ENCODE measurements at places on chromosomes 4 and X.

- no peak for DNase-seq
Observed at GRCh38 chrX:32185160-32185559, 1026.2 kb downstream of the DMD start.

DNA sequence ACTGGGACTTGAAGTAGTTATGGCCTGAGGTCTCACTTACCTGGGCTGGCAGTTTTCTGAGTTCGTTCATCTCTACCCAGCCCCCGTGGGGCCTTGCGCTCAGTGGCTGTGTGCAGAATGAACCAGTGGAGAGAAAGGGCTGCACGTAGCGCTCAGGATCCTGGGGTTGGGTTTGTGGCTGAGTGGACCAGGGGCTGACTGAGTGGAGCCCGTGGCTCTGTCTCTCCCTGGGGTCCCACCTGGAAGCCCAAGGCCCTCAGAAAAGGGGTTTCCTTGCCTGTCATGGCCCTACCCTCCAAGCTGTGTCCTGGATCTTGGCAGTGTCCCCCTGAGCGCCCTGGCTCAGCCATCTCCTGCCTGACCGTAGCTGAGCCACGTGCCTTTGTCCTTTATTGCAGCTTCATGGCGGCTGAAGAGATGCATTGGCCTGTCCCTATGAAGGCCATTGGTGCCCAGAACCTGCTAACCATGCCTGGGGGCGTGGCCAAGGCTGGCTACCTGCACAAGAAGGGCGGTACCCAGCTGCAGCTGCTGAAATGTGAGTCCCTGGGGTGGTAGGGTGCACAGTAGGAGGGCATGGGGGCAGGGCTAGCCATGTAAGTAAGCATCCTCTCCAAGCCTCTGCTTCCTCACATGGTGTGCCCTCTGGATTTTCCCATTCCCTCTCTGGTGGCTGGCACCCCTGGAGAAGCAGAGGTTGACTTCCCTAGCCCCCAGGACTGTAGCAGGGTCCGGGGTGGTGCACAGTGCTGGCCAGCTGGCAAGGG lies 23.2 kb upstream of the ADD1 start:
- DNase-seq = no peak

- no peak for DNase-seq
Observed at GRCh38 chr4:25911356-25911755, 2.7 kb upstream of the SMIM20 start.

GRCh38 chrX:49746306-49746705 lies 50.5 kb upstream of the PAGE1 start:
- DNase-seq = no peak

DNA sequence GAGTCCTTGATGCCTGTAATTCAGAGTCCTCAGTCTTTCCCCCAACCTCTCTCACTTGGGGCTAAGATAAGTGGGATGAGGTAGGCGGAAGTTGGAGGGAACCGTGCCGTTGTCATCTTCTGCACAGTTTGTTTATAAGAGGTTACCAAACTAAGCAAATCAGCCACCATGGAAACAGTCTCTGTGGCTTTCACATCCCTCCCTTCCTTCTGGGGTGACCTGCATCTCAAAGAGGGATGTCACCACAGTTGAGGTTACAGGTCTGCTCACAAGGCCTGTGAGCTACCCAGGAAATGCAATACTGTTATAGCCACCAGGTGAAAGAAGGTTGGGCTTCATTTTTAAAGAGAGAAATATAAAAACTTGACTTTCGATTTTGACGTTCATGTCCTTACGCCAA lies 26.3 kb downstream of the RTL5 start:
- no peak for DNase-seq

DNA sequence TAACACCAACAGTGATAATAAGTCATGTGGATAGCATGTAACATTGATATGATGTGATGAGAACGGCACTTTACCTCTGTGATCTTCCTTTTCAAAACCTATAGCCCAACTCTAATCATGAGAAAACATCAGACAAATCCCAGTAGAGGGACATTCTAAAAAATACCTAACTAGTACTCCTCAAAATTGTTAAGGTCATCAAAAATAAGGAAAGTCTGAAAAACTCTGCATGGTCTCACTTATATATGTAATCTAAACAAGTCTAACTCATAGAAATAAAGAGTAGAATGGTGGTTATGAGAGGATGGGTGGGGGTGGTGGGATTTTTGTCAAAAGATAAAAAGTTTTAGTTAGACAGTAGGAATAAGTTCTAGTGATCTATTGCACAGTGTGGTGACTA lies 243.9 kb upstream of the GRIA3 start:
- no peak for DNase-seq

- DNase-seq = no peak
Observed at GRCh38 chrX:139825618-139826017, 107.2 kb downstream of the ATP11C start.

Measured in skeletal muscle cell (primary cell).